ENCODE measurements at places on chromosomes 12 and 14.

- DNase-seq: no peak
Observed at GRCh38 chr12:113197518-113198077, 12.1 kb downstream of the RITA1 start.

GRCh38 chr12:56334490-56334793, 642 bp upstream of the PAN2 start:
- no peak for DNase-seq

DNA sequence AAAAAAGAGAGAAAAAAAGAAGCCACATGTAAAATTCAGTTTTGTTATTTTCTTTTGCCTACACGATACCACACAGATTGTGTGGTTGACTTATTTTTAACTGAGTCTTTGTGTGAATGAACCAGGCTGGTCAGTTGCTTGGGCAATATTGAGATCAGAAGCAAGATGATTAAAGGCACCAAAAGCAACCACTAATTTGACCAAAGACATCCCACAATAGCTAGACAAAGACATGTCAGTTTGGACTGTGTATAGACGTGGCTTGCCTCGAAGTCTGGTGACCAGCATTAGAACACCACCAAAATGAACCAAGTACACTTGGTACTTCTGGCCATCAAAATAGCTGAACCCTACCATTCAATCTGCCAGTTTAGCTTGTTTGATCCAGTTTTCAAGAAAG, 340.6 kb upstream of the TBX3 start:
- DNase-seq: no peak

- no peak for DNase-seq
Observed at GRCh38 chr12:51863933-51864832, 15.7 kb upstream of the FIGNL2 start.

GRCh38 chr12:20489645-20490044, 121.3 kb downstream of the PDE3A start:
- DNase-seq: no peak

DNA sequence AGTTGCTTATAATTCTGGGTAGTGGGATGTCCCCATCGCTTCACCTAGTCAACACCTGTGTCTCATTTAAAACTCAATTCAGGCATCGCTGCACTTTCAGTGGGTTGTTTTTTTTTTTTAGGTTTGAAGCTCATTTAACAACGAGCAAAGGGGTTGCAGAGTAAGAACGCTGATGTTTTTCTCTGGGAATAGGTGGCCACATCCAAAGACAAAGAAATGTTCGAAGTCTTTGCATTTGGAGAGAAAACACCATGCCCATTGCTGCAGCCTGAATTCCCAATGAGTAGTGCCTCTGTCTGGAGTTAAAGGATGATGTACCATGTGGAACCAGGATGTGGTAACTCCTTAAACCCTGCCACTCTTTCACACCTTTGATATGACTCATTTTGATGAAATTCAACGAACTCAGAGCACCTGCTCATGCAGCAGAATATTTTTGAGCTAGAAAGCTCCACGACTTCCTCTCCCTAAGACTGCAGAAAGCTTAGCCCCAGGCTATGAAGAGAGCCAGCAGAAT, 35.1 kb upstream of the BATF start:
- no peak for DNase-seq

GRCh38 chr14:39704594-39704993, 272.4 kb upstream of the FBXO33 start:
- DNase-seq: no peak

DNA sequence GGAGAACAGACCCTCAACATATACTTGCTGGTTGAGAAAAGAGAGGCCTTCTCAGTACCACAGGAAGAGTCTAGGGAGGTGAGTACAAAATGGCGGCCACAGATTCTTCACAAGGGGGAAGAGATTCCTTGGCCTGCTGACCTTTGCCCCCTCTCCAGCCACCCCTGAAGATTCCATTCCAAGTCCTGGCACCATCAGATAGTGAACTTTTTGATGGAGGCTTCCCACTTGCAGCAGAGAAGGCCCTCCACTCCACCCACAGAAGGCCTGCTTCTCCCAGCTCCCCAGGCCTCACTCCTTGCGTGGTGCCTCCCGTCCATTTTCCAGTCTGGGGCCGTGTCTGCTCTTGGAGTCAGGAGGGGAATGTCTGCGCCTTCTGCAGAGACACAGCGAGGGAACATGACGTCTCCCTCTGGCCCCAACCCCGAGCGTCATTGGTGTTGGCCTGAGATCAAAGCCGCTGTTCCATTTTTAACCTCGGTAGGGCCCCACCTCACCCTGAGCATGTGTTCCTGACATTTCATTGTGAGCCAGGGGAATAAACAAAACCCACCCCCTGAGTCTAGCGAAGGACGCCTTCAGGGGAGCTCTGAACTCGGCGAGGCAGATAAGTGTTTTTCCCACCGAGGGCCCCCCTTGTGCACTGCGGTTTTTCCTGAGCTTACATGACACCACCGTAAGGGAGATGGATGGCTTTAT, 268.7 kb upstream of the TBX3 start:
- no peak for DNase-seq

GRCh38 chr14:104477666-104478380, 101.7 kb upstream of the C14orf180 start:
- no peak for DNase-seq

DNA sequence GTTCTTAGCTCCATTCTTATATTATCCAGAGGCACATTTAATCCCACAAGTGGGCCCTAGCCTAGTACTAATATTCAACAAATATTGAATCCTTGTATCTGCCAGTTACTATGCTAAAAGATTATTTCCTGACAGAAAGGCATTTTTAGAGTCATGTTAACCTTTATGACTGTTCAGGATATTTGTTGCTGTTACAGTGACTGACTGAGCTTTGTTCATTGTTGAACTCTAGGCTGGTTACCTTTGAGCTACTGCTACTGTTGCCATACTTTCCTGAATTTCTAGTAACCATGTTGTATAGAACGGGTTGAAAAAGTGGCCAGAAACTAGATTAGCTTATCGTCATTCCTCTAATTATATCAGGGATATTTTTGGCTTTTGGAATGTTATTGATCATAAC, 29.8 kb downstream of the DNM1L start:
- no peak for DNase-seq

DNA sequence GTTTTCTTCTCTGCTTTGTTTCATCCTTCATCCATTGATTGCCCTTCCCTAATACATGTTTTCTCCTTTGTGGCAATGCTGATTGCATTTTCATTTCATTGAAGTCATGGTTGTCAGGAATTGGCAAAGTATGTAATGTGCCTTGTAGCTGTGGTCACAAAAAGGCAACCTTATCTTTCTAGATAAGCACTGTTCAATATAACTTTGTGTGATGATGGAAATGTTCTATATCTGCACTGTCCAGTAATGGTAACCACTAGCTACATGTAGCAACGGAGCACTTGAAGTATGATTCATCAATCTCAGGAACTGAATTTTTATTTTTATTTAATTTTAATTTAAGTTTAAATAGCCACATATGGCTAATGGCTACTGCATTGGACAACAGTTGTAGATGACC, 79.8 kb downstream of the PCNX1 start:
- DNase-seq: no peak

- no peak for DNase-seq
Observed at GRCh38 chr12:24854908-24855307, 94.0 kb downstream of the BCAT1 start.

DNA sequence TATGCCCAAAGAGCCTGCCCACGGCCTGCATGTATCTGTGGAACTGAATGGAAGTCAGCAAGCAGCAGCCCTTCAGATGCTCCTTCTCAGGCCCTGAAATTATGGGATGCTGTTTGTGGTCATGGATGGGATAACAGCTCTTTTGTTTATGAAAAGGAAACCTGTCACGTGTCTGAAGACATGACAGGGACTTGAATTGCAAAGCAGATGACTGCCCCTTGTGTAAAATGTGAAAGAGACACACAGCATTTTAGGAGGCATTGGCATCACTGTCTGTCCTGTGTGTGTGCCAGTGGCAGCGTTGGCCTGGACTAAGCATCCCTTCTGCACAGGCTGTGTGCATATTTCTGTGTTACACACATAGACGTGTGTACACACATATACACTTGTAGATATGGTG, 192.1 kb downstream of the VRK1 start:
- DNase-seq: no peak

GRCh38 chr12:25876383-25877045, 82.0 kb upstream of the RASSF8 start:
- no peak for DNase-seq

GRCh38 chr12:32828552-32828951, 68.0 kb downstream of the PKP2 start:
- DNase-seq: no peak

GRCh38 chr12:9587987-9588600, 19.6 kb downstream of the KLRB1 start:
- DNase-seq: no peak

DNA sequence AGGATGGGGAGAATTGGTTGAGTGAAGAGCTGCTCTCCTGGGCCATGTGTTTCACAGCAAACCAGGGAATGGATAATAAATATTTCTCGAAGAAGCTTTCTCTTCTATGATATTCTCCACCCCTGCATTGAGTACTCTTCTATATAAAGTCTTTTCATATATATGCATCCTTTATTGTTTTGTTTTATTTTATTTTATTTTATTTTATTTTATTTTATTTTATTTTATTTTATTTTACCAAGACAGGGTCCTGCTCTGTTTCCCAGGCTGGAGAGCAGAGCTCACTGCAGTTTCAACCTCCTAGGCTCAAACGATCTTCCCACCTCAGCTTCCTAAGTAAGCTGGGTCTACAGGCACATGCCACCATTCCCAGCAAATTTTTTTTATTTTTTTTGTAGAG, 85.8 kb downstream of the SCN8A start:
- no peak for DNase-seq

GRCh38 chr12:54603173-54603814, 14.8 kb upstream of the PPP1R1A start:
- DNase-seq: peak; percentile 21

GRCh38 chr12:6273541-6274230, 36.8 kb upstream of the PLEKHG6 start:
- no peak for DNase-seq

- no peak for DNase-seq
Observed at GRCh38 chr14:84436528-84436927, 1093.4 kb upstream of the FLRT2 start.

- no peak for DNase-seq
Observed at GRCh38 chr14:95480109-95480886, 36.2 kb downstream of the SYNE3 start.

- DNase-seq: no peak
Observed at GRCh38 chr14:74618078-74618952, 6.3 kb upstream of the LTBP2 start.

DNA sequence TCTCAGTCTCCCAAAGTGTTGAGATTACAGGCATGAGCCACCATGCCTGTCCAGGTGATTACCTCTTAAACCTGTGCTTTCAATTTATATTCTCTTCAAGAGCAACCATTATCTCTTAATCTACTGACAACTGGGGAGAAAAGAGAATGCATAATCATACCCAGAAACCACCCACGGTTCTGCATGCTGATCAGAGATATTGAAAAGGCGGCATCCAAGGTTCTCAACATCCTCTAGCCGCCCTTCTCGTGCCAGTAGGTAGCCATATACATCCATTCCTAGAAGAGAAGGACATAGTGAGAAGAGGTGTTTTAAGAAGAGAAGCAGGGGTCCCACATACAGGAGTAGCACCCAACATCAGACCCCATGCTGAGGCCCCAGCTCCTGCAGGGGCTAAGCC, 20.8 kb downstream of the ANAPC7 start:
- no peak for DNase-seq

DNA sequence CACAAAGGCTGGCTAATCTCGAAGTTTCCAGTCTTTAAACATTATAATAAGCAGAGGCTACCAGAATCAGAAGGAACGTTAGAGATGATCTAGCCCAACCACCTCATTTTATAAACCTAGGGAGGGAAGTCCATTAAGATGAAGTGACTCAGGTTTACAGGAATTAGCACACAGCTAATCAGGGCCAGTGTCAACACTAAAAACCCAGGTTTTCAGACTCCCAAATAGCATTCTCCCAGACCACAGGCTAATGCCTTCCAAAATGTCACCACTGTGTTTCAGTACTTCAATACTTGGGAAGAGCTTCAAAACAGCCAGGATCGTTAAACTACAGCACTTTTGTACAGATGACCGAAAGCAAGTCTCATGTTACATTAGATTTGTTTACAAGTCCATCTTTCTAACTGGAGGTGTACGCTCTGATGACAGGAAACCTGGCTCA, 89.2 kb downstream of the FOXN3 start:
- DNase-seq: no peak

DNA sequence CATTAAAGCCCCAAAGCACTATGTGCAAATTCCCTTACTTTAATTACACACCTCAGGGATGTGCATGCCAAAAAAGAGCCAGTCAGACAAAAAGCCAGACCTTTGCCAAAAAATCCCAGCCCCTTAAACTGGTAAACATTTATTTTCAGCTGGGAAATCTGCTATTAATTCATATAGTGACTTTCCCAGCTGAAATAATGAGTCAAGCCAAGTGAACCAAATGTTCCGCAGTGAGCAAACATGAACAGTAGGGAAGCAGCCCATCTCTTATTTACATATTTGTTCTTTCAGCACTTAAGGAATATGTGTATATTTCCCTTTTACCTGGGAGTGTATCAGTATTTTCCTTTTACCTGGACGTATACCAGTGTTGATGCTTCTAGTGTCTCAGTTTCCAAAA, 44.0 kb upstream of the OTX2 start:
- DNase-seq: no peak

DNA sequence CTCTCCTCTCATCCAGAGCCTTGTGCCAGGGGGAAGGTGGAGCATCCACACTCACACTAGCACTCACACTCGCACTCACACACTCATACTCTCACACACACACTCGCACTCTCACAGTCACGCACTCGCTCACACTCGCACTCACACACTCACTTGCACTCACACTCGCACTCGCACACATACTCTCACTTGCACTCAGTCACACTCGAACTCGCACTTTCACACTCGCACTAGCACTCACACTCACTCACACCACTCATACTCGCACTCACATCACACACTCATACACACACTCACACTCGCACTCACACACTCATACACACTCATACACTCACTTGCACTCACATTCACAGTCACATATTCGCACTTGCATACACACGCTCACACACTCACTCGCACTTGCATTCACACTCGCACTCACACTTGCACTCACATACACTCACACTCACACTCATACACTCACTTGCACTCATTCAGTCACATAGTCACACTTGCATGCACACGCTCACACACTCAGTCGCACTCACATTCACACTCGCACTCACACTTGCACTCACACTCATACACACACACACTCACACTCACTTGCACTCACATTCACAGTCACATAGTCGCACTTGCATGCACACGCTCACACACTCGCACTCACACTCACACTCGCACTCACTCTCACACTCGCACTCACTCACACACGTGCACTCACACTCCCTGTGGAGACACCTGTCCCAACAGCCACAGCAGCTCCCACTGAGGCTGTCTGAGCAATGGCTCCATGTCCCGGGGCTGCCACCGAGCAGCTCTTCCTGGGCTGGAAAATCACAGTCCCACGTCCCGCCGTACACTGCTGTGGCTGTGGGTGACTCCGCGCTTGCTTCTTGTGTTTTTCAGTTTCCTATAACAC, 12.3 kb upstream of the RIMBP2 start:
- DNase-seq: no peak

DNA sequence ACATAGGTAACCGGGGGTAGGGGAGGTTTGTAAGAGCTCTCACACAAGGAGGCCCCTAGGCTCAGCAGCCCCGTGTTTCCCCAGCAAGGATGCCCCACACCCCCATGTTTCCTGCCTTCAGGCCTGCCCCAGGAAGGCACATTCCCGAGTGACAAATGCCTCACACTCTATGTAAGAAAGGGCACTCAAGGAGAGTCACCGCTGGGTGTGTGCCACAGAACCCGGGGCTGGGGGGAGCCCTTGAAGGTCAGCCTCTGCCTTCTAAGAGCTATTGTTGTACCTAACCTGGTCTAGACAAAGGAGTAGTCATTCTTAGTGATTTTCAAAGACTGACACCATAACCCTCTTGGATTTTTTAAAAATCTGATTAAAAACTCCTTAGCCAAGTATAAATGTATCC, 333.6 kb downstream of the DPF3 start:
- DNase-seq: no peak
